ENCODE measurements at places on chromosomes 5 and 9. TPM values are rescaled to one million over a fixed set of nuclear protein-coding genes. Genes with fewer than 3 reads are reported as not detected.
A peak's percentile ranks its signal among the peaks of the same experiment; 100 is the strongest.

DNA sequence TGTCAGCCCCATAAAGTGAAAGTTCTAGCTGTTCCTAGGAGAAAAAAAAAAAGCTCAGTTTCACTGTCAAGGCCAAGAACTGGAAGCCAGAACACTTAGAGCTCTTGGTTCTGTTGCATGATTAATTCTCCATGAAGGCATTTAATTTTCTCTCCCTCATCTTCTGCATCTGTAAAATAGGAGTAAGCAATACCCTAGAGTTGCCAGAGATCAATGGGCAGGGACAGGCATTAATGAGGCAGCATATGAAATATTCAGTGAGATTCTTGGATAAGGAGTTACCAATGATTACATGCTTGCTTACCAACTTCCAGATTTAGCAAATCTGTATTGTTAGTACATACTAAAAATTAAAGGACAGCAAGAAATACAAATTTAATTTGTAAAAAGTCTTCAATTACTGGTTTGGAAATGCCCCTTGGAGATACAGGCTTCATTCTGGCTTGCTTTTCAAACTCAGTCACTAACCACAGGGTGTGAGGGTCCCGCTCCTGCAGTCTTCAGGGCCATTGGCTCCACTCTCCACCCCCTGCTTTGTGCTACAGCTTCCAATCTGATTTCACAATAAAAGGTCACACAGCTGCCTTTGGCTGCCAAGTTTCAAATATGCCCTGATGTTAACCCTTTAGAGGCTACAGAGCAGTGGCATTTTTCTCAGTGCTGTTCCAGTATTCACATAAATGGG, 624.6 kb downstream of the BNC2 start:
- no peak overlapping the region for H3K4me3 ChIP-seq
- no peaks in the 10 kb centered on the region for H3K36me3 ChIP-seq
- H3K4me1 ChIP-seq, result no peaks in the 10 kb centered on the region
- no peak overlapping the region for H3K27ac ChIP-seq
- H3K27me3 ChIP-seq, result no peaks in the 10 kb centered on the region
- no peak for DNase-seq

DNA sequence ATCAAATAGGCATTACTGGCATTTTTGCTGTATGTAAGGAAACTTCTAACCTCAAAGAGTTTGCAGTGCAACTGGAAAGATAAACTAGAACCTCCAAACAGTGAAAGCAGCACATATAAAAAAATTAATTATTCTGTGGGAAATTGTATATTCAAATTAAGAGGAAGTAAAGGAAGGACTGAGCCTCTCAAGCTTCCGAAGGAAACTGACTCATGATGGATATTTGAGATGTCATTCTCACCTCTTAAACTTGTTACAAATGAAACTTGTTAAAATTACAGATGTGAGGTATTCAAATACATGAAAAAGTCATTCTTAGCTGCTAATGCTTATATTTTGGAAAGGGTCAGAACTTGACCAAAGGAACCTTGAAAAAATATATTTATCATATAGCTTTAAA, 538.7 kb downstream of the PDE4D start:
- no peaks in the 10 kb centered on the region for H3K36me3 ChIP-seq
- H3K27me3 ChIP-seq, result no peaks in the 10 kb centered on the region
- H3K27ac ChIP-seq, result no peak overlapping the region
- H3K4me1 ChIP-seq, result no peaks in the 10 kb centered on the region
- no peak overlapping the region for H3K4me3 ChIP-seq

- H3K36me3 ChIP-seq, result peaks cover 7% of the 10 kb centered on the region
- H3K4me3 ChIP-seq, result no peak overlapping the region
- H3K27me3 ChIP-seq, result no peaks in the 10 kb centered on the region
- H3K27ac ChIP-seq, result peak overlapping the region; percentile 84
- H3K4me1 ChIP-seq, result peaks cover 22% of the 10 kb centered on the region
Observed at GRCh38 chr9:134024214-134024792, 978 bp upstream of the BRD3OS start.

- H3K27ac ChIP-seq, result no peak overlapping the region
- H3K27me3 ChIP-seq, result no peaks in the 10 kb centered on the region
- H3K4me1 ChIP-seq, result peaks cover 23% of the 10 kb centered on the region
- no peak for DNase-seq
Observed at GRCh38 chr5:14181299-14181968, 38.3 kb downstream of the TRIO start.

- H3K4me1 ChIP-seq, result peaks cover 73% of the 10 kb centered on the region
- H3K27me3 ChIP-seq, result no peaks in the 10 kb centered on the region
- DNase-seq, result peak; percentile 90
- H3K36me3 ChIP-seq, result no peaks in the 10 kb centered on the region
- H3K27ac ChIP-seq, result peak overlapping the region; percentile 66
Observed at GRCh38 chr9:93577078-93577974, 942 bp downstream of the PHF2 start.

- DNase-seq, result no peak
- no peaks in the 10 kb centered on the region for H3K36me3 ChIP-seq
- H3K4me3 ChIP-seq, result no peak overlapping the region
- H3K4me1 ChIP-seq, result no peaks in the 10 kb centered on the region
- no peak overlapping the region for H3K27ac ChIP-seq
Observed at GRCh38 chr5:19739671-19740070, 248.3 kb downstream of the CDH18 start.

DNA sequence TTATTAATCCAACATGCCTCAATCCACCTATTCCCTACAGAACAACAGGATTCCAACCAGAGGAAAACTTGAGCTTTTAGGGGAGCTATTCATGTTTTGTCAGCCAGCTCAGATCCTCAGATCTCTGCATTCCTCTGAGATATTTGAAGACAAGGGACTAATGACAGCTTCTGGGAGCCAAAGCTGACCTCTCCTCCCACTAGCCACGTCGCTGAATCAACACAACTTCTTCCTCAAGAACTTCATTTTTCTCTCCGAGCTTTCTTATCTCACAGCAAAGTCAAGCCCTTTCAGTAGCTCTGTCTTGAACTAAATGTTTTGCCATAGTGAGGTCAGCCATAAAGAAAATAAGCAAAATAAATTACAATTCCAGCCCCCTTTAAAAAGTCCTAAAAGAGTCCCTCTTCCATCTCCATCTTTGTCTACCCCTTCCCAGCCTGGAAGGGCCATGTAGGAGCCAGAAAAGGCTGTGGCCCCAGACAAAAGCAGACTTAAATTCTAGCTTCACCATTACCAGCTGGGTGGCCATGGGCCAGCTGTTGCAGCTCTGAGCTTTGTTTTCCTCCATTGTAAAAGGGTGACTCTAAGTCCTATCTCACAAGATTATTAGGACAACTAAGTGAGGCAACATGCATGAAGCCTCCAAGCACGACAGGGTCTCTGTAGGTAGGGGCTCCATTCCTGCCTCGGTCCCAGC, 65.0 kb downstream of the HSD17B3 start:
- H3K27me3 ChIP-seq, result no peaks in the 10 kb centered on the region
- H3K36me3 ChIP-seq, result no peaks in the 10 kb centered on the region
- H3K4me1 ChIP-seq, result peaks cover 8% of the 10 kb centered on the region
- no peak overlapping the region for H3K27ac ChIP-seq

GRCh38 chr9:96436063-96436455, 13.9 kb upstream of the HABP4 start:
- no peaks in the 10 kb centered on the region for H3K27me3 ChIP-seq
- DNase-seq, result no peak
- no peak overlapping the region for H3K27ac ChIP-seq
- H3K4me3 ChIP-seq, result no peak overlapping the region
- H3K4me1 ChIP-seq, result no peaks in the 10 kb centered on the region

DNA sequence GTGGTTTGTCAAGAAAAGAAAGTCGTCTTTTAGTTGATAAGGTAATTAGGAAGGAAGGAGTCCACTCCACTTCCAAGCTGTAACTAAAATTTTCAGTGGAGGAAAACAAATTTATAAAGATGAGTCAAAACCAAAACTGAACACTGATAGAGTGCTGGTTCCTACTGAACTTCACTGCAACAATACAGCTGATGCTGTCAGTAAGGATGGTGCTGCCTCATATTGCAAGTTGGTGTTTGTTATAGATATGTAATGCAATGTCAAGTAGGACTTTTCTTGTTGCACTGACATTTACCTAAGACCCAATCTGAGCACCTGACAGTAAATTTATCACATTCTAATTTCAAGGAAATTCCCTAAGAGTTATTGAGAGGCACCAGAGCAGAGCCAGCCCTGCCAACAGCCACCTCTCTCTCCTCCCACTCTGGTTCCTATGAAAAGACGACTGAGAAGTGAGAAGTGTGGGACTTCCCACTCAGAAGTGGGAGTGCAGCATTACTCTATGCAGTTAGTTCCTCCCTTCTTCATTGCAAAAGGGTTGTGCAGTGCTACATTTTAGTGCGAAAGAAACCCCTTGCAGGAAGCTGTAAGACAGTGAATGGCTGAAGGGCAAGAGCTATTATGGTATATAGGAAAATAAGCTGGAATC, 350.8 kb downstream of the NFIB start:
- H3K36me3 ChIP-seq, result no peaks in the 10 kb centered on the region
- no peak for DNase-seq
- no peak overlapping the region for H3K4me3 ChIP-seq
- no peaks in the 10 kb centered on the region for H3K27me3 ChIP-seq
- H3K4me1 ChIP-seq, result no peaks in the 10 kb centered on the region
- H3K27ac ChIP-seq, result no peak overlapping the region

GRCh38 chr5:86075139-86075538, 542.6 kb upstream of the COX7C start:
- H3K27ac ChIP-seq, result no peak overlapping the region
- H3K36me3 ChIP-seq, result no peaks in the 10 kb centered on the region
- no peak overlapping the region for H3K4me3 ChIP-seq
- H3K4me1 ChIP-seq, result no peaks in the 10 kb centered on the region
- DNase-seq, result no peak

DNA sequence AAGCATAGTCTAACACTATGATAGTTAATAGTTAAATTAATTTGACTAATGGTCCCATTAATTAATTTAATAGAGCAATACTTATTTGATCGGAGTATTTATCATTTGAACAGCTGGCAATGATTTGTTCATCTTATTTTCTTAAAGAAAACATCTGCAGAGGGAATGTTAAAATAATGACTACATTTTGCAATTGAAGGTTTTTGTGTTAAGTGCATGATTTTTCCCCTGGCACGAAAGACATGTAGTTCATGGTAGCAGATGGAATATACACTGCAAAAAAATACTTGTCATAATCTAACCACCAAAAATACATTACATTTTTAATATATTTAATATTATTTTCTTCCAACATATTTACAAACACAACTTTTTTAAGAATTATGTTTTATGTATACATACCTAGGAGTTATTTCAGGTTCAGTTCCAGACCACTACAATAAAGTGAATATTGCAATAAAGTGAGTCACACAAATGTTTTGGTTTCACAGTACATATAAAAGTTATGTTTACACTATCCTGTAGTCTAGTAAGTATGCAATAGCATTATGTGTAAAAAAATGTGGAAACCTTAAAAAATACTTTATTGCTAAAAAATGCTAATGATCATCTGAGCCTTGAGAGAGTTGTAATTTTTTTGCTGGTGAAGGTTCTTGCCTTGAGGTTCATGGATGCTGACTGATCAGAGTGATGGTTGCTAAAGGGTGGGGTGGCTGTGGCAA, 292.6 kb upstream of the DAB2 start:
- H3K27me3 ChIP-seq, result no peaks in the 10 kb centered on the region
- H3K27ac ChIP-seq, result no peak overlapping the region
- no peak for DNase-seq

GRCh38 chr5:9761706-9762105, 131.6 kb upstream of the TAS2R1 start:
- H3K27ac ChIP-seq, result no peak overlapping the region
- H3K4me1 ChIP-seq, result no peaks in the 10 kb centered on the region
- H3K36me3 ChIP-seq, result no peaks in the 10 kb centered on the region
- H3K4me3 ChIP-seq, result no peak overlapping the region
- DNase-seq, result no peak
- no peaks in the 10 kb centered on the region for H3K27me3 ChIP-seq

- H3K4me1 ChIP-seq, result no peaks in the 10 kb centered on the region
- DNase-seq, result no peak
- H3K27me3 ChIP-seq, result no peaks in the 10 kb centered on the region
Observed at GRCh38 chr5:83572271-83572670, 100.7 kb downstream of the VCAN start.

- no peaks in the 10 kb centered on the region for H3K36me3 ChIP-seq
- H3K4me3 ChIP-seq, result no peak overlapping the region
- no peak overlapping the region for H3K27ac ChIP-seq
- peaks cover 29% of the 10 kb centered on the region for H3K4me1 ChIP-seq
Observed at GRCh38 chr5:403995-404394, 39.0 kb upstream of the EXOC3 start.

- H3K4me1 ChIP-seq, result no peaks in the 10 kb centered on the region
- H3K4me3 ChIP-seq, result no peak overlapping the region
- no peak overlapping the region for H3K27ac ChIP-seq
- no peak for DNase-seq
- no peaks in the 10 kb centered on the region for H3K36me3 ChIP-seq
Observed at GRCh38 chr9:32671333-32671732, 35.9 kb upstream of the TAF1L start.

DNA sequence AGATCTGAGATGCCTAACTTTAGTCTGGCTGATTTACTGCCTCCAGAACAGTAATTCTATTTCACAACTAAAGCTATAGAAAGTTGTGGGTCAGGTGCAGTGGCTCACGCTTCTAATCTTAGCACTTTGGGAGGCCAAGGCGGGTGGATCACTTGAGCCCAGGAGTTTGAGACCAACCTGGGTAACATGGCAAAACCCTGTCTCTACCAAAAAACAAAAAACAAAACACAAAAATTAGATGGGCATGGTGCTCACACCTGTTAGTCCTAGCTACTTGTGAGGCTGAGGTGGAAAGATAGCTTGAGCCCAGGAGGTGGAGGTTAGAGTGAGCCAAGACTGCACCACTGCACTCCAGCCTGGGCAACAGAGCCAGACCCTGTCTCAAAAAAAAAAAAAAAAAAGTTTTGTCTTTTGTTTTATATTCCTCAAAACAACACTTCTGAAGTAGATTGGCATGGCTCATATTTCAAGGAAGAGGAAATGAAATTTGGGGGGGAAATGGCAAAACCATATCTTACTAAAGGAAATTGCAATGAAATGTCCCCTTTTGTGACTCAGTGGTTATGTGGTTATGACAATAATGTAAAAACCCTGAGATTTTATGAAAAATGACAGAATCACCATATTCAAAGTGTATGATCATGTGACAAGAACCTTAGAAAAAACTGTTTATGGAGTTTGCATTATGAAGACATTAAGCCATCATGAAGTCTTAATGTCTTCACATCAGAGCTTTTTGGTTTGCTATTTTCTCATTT, 16.2 kb downstream of the FNBP1 start:
- H3K27ac ChIP-seq, result peak overlapping the region; percentile 62
- peaks cover 45% of the 10 kb centered on the region for H3K4me1 ChIP-seq
- H3K36me3 ChIP-seq, result peaks cover 6% of the 10 kb centered on the region

The LHX6 gene
- 1.3 TPM for total RNA-seq

The GARIN3 gene
- not detected for total RNA-seq

The SPINK7 gene
- not detected for total RNA-seq

The MUSK gene
- 0.10 TPM for total RNA-seq

The CHSY3 gene
- total RNA-seq, result 2.6 TPM

The STPG3 gene
- not detected for total RNA-seq

The ZNF618 gene
- 13.6 TPM for total RNA-seq

Data from spleen (tissue), 13 donors.